ENCODE measurements at places on chromosomes 3 and 15.
A peak's percentile ranks its signal among the peaks of the same experiment; 100 is the strongest.

DNA sequence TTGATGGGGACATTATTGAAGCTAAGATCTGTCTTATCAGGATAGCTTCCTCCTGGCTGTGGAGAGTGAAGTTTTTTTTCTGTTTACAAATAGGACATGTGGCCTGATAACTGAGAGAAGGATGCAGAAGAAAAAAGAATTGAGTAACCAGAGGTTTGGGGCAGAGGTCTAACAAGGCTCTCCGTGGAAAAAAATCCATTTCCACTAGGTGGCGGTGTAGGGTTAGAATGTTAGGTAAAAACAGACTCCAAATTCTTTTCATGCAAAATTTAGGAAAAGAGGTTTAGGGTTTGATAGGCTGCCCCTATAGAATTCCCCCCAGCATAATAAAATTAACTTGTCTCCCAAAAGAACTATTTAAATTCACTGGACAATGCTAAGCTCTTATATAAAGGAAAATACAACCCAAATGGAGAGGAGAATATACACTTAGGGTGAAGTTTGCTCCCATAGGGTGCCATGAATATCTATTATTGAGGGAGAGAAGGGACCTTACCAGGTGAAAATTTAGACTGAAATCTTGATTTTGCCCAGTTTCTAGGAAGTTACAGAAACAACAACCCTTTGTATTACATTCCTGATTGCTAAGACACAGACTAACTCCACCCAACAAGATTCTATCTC, 1560.4 kb downstream of the OTOL1 start:
- peak; percentile 52 for DNase-seq

GRCh38 chr3:55461896-55462295, 25.2 kb downstream of the WNT5A start:
- DNase-seq: no peak

DNA sequence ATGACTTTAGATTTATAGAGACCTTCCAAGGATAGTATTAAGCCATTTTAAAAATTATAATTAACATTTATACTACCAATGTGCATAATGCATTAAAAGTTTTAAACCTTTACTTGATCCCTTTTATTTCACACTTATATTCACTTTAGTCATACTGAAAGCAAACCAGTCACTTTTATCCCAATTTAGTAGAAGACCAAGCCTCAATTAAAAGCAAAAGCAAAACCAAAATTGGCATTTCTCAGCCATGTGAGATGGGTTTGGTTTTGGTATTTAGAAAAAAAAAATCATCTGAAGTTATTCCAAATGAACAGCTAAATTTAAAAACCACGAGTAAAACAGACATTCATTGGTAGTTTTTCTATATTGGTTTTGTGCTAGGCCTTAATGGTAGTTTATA, 249.4 kb downstream of the LPP start:
- DNase-seq: no peak

DNA sequence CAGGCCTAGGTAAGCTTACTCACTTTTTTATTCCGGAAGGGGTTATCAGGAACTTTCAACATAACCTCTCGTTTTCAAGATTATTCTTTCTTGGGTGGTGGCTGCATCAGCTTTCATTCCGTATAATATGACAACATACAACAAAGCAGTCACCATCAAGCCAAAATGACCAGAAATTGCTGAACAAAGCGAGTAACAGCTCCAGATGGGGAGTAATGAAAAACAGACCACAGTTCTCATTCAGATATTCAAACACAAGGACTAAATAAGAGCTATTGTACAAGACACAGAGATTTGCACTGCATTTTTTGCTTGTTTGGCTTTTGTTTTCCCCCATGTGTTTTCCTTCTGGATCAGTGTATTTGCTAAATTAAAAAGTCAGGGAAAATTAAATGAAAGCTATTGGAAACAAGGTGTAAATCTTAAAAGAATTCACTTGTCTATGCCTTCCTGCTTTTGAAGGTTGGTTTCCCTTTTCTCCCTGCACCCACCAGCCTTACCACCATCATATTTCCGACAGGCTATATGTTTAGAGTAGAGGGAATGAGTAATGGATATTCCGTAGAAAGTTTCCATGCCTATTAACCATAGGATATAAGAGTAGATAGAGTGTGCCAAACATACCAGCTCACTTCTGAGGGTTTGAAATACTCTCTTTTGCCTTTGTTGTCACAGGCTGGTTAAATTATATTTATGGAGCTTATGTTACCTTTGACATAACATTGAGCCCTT, 213.6 kb downstream of the RBMS3 start:
- no peak for DNase-seq

GRCh38 chr3:157059181-157059580, 100.8 kb downstream of the CCNL1 start:
- DNase-seq: no peak

DNA sequence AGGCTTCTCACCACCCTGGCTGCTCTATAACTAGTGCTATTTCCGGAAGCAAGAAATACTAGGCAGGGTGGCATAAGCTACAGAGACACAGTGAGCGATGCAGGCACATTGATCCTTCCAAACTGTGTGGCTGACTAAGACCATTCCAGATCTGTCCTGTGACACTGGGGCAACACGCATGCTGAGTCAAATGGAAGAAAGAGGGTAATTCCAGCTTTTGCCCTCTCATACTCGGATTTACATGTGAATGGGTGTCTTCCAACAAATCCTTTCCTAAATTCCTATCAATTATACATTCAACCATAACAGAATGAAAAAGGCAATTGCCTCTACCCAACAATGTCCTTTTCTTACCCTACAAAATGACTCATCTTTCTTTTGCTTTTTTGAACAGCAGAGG, 5.1 kb downstream of the FSIP1 start:
- no peak for DNase-seq

GRCh38 chr3:23444386-23444785, 241.3 kb downstream of the UBE2E2 start:
- DNase-seq: no peak

GRCh38 chr15:100818927-100819326, 60.7 kb upstream of the ALDH1A3 start:
- no peak for DNase-seq

DNA sequence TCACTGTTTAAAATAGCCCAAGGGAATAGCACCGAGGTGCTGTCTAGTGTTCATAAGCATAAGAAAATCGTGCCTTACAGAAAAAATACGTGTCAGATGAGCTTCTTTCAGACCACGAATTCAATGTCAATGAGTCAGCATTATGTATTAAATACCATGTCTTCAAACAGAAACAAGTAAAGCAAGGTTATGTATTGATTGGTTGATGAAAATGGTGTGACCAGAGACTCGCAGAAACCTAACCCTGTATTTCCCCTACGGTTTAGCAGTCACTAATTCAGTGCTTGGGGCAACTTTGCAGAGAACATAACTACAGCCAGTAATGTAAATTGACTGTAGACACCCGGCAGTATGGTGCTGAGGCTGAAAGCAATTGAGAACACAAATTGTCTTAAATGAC, 307.7 kb downstream of the IL5RA start:
- DNase-seq: no peak

- no peak for DNase-seq
Measured at GRCh38 chr15:63509056-63509954, 4.9 kb downstream of the USP3 start.

- peak; percentile 69 for DNase-seq
Measured at GRCh38 chr15:89179966-89180875, 41.2 kb downstream of the RLBP1 start.

- no peak for DNase-seq
Measured at GRCh38 chr3:117692416-117692995, 982.9 kb downstream of the TUSC7 start.

DNA sequence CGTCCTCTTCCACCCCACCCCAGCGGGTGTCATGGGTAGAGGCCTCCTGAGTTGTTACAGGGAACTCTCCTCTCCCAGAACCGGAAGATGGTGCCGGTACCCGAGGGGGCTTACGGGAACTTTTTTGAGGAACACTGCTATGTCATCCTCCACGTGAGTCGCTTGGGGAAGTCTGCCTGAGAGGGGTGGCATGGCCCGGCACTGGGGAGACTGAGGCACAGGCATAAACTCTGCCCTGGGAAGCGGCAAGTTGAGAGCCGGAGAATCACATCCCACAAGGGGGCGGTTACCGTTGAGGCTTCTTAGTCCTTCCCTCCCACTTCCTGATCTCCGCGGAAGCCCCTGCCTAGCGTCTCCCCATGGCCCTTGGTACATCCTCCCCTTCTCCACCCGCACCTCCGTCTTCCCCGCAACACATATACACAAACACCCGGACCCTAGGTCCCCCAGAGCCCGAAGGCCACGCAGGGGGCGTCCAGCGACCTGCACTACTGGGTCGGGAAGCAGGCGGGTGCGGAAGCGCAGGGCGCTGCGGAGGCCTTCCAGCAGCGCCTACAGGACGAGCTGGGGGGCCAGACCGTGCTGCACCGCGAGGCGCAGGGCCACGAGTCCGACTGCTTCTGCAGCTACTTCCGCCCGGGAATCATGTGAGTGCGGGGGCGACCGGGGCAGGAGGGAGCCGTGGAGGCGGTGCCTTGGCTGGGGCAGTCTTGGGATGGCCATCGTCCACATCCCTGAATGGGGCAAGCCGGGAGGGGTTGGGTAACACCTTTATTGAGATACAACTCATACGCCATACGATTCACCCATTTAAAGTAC, 3.4 kb downstream of the VILL start:
- peak; percentile 82 for DNase-seq

GRCh38 chr3:51539291-51539941, 897 bp downstream of the RAD54L2 start:
- DNase-seq: peak; percentile 71

- DNase-seq: peak; percentile 39
Measured at GRCh38 chr3:124768812-124769211, 38.6 kb downstream of the UMPS start.

- DNase-seq: no peak
Measured at GRCh38 chr15:49094923-49095322, 48.7 kb upstream of the SECISBP2L start.

GRCh38 chr3:71582036-71582611, 1.4 kb downstream of the FOXP1 start:
- peak; percentile 67 for DNase-seq

GRCh38 chr3:196073255-196073753, 8.6 kb downstream of the TFRC start:
- DNase-seq: peak; percentile 64

DNA sequence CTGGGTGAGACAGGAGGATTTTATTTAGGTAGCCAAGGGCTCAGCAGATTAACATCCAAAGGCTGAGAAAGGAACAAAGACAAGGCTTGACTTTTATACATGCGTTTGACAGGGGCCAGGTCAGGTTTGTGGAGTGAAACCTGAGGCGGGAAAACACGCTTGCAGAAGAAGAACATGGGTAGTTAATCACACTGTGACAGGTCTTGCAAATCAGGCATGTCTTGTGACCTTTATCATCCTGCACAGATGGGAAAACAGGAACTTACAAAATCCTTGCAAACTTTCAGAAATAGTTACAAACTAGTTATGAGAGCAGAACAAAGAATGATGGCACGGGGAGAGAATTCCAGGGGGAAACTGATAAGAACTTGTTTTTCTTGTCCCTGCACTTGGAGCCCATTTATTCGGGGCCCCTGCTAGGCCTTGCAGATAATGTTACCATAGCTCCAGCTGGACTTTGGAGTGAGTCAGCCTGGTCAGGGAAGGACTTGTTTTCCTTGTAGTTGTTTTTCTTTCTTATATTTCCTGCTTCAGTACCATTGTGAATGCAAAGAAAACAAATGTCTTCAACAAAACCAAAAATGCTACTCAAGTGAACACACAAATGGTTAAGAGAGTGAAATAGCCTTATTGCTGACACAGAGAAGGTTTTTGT, 965.9 kb upstream of the ROBO1 start:
- no peak for DNase-seq

GRCh38 chr15:90529371-90530249, at the start of gene CRTC3:
TSS of gene CRTC3 (plus strand) at chr15:90529923. CDS start at chr15:90530072, 149 bp downstream.
- peak; percentile 62 for DNase-seq

- no peak for DNase-seq
Measured at GRCh38 chr15:76386178-76386577, 49.6 kb downstream of the ISL2 start.

GRCh38 chr3:47836986-47837385, 34.0 kb downstream of the DHX30 start:
- no peak for DNase-seq

DNA sequence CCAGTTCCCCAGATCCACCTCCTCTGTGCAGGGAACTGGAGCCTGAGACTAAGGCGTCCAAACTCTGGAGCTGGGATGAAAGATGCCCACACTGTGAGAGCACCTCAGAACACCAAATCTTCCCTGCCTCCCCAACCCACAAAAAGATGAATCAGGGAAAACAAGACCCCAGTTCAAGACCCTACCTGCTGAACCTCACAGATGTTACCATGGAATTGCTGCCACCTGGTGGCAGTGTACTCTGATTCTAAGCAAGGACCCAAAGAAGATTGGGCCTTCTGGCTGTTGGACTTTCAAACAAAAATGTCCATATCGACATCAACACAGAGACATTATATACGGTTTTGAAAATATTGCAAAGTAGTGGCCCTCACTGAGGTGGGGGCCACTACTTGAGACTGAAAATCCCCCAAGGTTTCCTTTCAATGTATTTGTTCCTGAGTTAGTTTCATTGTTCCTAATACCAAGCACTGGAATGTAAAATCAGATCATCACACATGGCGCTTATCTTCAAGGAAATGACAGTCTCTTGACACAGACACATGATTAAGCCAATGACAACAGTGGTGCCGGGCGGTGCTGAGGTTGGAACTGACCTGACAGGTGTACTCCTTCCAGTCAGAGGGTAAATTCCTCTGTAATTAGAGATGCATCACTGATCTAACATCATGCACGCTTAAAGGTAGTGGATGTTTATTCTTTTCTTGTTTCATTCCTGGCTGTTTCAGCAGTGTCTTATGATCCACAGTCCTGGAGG, 67.6 kb downstream of the SLC6A11 start:
- peak; percentile 33 for DNase-seq

- no peak for DNase-seq
Measured at GRCh38 chr3:180747805-180748361, 68.6 kb upstream of the CCDC39 start.

GRCh38 chr3:120678331-120678947, 3.6 kb downstream of the HGD start:
- DNase-seq: no peak

DNA sequence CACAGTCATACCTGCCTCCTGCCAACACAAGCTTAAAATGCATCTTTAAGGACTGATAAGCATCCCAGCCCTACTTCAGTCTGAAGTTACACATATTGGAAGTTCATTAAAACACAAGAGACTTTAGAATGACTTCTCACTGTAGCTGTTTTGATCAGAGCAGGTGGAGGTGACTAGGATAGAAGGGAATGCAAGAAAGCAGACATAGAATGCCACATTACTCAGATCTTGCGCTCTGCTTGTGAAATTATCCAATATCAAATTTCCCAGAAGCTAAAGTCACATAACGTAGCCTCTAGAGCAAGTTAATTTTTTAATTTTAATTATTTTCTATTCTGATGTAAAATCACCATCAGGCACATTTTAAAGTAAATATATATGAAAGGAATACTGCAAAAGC, 306.5 kb downstream of the PLOD2 start:
- no peak for DNase-seq

DNA sequence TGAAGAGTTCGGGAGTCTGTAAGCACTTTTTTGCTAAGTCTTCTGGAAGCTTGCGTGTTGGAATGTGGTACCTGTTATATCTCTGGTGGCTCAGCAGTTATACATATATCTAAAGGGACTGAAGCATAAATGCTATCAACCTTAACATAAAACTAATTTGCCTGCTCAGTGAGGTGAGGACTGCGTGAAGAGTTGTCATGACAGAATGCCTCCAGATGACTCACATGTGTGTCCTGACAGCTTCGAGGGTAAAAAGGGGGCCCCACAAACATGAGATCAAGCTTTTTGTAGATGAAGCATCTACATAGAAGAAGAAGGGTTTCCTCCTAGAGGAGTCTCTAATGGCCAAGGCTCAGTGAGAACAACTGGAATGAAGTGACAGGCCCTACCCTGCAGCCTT, 88.8 kb upstream of the C3orf80 start:
- no peak for DNase-seq

Measured in stimulated activated CD8-positive, alpha-beta memory T cell treated with anti-CD3 and anti-CD28 coated beads, Interleukin-4, amount 100 ng/mL, for 48 hours (primary cell).